Activated T-cell treated with anti-CD3 and anti-CD28 coated beads, Interleukin-2, amount 50 U/mL, for 72 hours (primary cell): ENCODE measurements at places on chromosomes 12 and 14.

DNA sequence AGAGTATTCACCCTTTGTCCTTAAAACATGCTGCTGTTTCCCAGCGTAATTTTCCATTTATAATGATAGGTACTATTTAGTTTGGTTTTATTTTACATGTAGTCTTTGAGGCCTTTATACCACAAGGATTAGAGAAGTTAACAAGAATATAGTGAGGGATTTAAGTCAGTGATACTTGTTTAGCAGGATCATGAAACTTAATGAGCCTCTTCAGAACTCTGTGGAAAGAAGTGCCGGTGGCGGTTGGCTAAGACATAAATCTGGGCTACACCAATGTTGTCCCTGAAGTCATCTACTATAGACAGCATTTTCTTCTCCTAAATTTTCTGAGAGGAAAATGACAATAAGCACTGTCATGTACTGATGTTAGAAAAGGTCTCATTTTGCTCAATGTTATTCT is 1226.0 kb upstream of the SEL1L start:
- H3K36me3 ChIP-seq, result no peaks in the 10 kb centered on the region
- no peaks in the 10 kb centered on the region for H3K4me1 ChIP-seq
- no peaks in the 10 kb centered on the region for H3K27me3 ChIP-seq

DNA sequence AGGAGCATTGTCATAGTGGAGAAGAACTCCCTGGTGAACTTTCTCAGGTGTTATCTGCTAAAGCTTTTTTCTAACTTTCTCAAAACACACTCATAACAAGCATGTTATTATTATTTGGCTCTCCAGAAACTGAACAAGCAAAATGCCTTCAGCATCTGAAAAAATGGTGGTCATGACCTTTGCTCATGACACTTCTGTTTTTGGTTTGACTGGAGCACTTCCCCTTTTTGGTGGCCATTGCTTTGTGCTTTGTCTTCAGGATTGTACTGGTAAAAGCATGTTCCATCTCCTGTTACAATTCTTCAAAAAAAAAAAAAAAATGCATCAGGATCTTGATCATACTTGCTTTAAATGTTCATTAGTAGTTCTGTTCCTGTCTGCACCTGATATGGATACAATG is 1241.6 kb upstream of the USP15 start:
- H3K4me3 ChIP-seq, result no peak overlapping the region
- H3K27me3 ChIP-seq, result no peaks in the 10 kb centered on the region
- H3K4me1 ChIP-seq, result no peaks in the 10 kb centered on the region

- peaks cover 36% of the 10 kb centered on the region for H3K4me1 ChIP-seq
- H3K36me3 ChIP-seq, result peaks cover 2% of the 10 kb centered on the region
- H3K4me3 ChIP-seq, result peak overlapping the region; percentile 50
- DNase-seq, result no peak
- no peaks in the 10 kb centered on the region for H3K27me3 ChIP-seq
Measured at GRCh38 chr12:64220046-64220445, 2.0 kb downstream of the KICS2 start.

DNA sequence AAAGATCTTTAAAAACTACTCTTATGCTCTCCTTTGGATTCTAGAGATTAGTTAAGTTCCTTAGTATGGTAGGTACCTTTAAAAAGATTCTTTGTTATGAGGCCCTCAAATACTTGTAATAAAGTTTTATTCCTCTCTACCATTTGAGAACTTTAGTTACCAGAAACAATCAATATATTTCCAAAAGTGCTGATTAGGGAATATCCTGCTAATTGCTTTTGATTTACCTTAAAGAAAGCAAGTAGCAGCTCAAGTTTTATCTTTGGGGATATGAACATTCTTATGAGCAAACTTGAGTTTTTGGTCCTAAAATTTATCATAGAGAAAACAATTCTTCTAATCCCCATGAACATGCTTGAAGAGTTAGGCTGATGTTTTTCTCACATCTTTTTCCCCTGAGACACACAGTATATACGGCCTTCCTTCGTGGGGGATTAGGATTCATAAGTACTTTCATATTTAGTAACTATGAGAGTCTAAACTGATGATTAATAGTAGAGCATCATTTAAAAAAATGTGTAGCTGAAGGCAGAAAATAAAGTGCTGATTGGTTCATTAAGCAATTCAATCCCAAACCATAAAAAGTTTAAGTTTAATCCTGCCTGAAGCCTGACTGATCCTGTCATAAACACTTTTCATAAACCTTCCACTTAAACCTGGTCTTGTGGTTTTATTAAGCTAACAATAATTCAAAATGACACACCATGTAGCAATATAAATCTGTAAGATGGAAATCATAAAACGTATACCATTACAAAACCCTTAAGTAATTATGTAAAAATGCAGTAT is 380.5 kb upstream of the FBXO33 start:
- no peaks in the 10 kb centered on the region for H3K4me1 ChIP-seq
- H3K4me3 ChIP-seq, result no peak overlapping the region
- no peak for DNase-seq
- no peak overlapping the region for H3K27ac ChIP-seq

GRCh38 chr12:69298947-69299346 is 49.2 kb upstream of the LYZ start:
- no peaks in the 10 kb centered on the region for H3K36me3 ChIP-seq
- H3K4me1 ChIP-seq, result no peaks in the 10 kb centered on the region
- H3K4me3 ChIP-seq, result no peak overlapping the region
- H3K27me3 ChIP-seq, result no peaks in the 10 kb centered on the region
- no peak overlapping the region for H3K27ac ChIP-seq
